ENCODE measurements at places on chromosomes 6 and 20. TPM values are rescaled to one million over a fixed set of nuclear protein-coding genes. Genes with fewer than 3 reads are reported as not detected.

TAF4 gene
- 3.7 TPM for polyA plus RNA-seq

RIPOR3 gene
- 4.8 TPM for polyA plus RNA-seq

BMP2 gene
- polyA plus RNA-seq = 289 TPM

FABP7 gene
- 6.4 TPM for polyA plus RNA-seq

MYLK4 gene
- 0.64 TPM for polyA plus RNA-seq

CDSN gene
- polyA plus RNA-seq = not detected

GFOD1 gene
- 30.5 TPM for polyA plus RNA-seq
